ENCODE measurements at places on chromosomes 16 and 17.
A peak's percentile ranks its signal among the peaks of the same experiment; 100 is the strongest.

GRCh38 chr17:79529661-79530081 is 81.2 kb downstream of the RBFOX3 start:
- DNase-seq: no peak

- no peak for DNase-seq
Observed at GRCh38 chr17:10205549-10206185, 7.3 kb upstream of the GAS7 start.

- no peak for DNase-seq
Observed at GRCh38 chr17:10013365-10014112, 108.5 kb upstream of the RCVRN start.

GRCh38 chr16:58419241-58419990 is 27.1 kb downstream of the GINS3 start:
- no peak for DNase-seq

DNA sequence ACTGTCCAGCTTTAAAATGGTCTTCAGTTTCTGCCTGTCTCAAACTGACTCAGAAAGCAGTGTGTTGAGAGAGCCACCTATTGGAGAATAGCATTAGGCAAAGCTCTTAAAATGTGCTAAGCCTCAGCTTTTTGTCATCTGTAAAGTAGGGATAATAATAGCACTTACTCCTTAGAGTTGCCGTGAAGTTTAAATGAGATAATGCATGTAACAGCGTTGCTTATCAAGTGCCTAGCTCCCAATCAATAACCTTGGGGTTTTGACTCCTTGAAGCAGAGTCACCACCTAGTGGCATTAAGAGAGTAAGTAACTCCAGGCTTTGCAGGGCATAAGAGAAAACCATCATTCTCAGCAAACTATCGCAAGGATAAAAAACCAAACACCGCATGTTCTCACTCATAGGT is 163.3 kb downstream of the HS3ST2 start:
- DNase-seq: no peak

DNA sequence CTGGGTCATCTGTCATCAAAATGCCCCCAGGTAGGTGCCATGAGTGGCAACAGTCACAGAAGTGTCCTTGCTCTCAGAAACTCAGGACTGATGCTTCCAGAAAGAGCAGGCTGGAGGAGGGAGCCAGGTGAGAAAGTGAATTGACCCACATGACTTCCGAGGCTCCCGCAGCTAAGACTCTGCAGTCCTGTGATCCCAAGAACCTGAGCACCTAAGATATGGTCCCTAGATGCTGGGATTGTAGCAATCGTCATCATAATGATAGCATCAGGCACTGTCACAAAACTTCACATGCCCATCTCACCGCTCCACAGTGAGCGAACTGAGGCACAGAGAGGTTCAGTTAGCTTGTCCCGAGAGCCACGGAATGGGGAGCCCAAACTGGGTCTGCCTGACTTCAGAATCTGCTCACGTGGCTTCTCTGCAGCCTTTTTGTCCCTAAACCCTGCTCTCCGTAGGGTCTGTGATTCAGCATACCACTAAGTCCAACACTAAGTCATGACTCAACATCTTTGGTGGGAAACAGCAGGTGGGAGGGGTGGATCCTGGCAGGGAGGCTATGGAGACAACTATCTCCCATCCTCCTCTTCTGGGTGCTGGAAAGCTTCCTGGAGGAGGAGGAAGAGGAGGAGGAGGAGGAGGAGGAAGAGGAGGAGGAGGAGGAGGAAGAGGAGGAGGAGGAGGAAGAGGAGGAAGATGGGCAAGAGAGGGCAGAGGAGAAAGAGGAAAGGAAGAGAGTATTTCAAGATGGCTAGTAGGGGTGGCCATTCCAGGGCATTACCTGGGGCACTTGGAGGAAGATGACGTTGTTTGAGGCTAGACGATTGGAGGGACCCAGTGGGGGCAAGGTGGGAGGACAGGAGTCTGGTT is 55.5 kb upstream of the DLX4 start:
- DNase-seq: no peak

- no peak for DNase-seq
Observed at GRCh38 chr16:49724774-49725173, 131.1 kb downstream of the ZNF423 start.

- no peak for DNase-seq
Observed at GRCh38 chr17:75941442-75941819, 589 bp upstream of the FBF1 start.

- no peak for DNase-seq
Observed at GRCh38 chr16:79429381-79430190, 171.0 kb downstream of the MAF start.

- no peak for DNase-seq
Observed at GRCh38 chr16:67814567-67814966, 7.9 kb downstream of the TSNAXIP1 start.

- DNase-seq: no peak
Observed at GRCh38 chr17:30477774-30478115, 537 bp downstream of the GOSR1 start.

GRCh38 chr16:8888951-8889892 is 7.1 kb downstream of the LITAFD start:
- no peak for DNase-seq

DNA sequence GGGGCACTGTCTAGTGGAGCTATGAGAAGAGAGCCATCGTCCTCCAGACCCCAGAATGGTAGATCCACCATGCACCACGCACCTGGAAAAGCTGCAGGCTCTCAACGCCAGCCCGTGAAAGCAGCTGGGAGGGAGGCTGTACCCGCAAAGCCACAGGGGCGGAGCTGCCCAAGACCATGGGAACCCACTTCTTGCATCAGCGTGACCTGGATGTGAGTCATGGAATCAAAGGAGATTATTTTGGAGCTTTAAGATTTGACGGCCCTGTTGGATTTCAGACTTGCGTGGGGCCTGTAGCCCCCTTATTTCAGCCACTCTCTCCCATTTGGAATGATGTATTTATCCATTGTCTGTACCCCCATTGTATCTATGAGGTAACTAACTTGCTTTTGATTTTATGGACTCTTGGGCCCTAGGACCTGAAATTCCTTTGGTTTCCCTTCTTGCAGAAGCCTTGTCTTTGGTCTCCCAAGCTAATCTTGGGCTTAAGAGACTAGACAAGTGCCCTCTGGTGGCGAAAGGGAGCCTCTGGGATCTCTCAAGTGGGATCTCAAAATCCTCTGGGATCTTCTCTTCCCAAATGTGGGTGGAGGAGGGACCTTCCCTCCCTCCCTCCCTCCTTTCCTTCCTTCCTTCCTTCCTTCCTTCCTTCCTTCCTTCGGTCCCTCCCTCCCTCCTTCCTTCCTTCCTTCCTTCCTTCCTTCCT is 58.2 kb upstream of the HAPSTR1 start:
- no peak for DNase-seq

DNA sequence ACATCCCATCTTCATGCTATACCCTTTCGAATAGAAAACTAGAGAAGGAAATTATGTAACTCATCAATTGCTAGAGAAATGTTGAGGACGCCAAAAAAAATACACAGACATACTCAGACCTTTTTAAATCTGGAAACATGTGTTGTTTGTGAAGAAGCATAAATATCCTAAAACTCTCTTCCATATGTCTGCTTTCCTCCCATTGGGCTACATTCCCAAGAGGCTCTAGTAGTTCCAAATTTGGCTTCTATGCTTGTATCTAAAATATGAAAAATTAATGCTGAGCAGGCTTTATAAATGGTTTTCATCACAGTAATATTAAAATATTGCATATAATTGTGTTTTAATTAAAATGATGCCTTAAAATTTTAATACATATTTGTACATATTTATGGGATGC is 297.9 kb upstream of the PSMD7 start:
- no peak for DNase-seq

DNA sequence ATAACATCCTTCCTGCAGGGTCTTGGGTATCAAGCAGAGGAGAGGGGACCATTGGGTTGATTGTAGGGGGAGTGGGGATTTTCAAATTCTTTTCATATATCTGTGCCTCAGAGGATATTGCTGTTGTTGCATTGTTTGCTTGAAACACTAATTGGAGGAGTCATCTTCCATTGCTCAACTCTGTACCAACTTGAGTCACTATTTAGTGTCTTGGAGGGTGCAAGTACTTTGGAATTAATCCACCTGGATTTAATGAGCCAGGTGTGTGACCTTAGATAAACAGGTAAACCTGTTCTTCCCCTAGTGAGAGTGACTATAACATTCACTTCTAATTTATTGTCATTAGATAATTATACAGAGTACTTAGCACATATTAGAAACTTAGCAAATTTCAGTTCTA is 151.3 kb upstream of the CNTNAP4 start:
- no peak for DNase-seq

GRCh38 chr17:48247038-48247437 is 139.5 kb downstream of the SNX11 start:
- no peak for DNase-seq

- no peak for DNase-seq
Observed at GRCh38 chr17:77716289-77716926, 242.1 kb upstream of the TNRC6C start.

DNA sequence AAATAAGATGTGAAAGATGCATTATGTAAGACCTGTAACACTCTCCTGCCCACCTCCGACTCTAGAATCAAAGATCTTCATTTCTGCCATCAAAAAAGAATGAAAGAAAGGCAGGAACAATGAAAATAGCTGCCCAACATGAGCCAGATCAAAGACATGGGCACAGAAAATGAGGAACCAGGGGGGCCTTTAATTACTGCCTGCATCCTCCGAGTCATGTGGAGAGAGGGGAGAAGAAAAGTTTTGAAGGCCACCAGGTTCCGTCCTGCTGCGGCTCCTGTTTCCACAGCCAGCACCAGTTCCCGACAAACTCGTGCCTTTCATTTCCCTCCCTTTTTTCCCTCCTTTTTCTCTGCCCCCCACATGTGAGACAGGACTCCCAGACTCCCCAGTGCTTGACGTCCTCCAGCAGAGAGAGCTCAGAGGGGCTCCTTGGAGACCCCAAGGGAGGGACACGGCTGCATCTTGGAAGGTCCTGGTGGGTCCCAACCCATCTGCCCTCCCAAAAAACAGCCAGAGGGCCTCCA is 168.4 kb downstream of the ZNF423 start:
- no peak for DNase-seq

DNA sequence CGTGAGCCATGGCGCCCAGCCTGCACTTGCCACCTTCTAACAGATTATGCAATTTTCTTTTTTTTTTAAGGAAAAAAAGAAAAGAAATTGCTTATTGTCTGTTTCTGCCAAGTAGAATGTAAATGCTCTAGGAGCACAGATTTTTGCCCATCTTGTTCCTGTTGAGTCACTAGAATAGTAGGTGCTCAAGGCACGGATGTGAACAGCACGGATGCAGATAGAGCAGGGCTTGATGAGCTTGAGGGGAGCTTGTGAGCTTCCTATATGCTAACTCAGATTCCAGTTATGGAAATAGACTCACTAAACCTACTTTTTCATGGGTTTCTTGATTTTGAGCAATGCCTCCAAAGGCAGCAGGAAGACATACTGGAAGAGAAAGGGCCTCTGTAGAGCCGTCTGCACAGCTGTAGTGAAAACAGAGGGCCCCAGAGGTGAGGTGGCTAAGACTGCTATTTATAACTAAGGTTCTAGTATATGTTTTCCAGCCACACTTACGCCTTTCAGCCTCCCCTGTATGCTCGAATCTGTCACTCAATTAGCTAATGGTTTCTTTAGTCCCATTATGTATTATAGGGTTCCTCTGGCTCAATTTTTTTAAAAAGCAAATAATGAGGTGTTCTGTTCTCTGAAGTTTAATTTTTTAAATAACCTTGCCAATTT is 72.8 kb downstream of the WWP2 start:
- no peak for DNase-seq

DNA sequence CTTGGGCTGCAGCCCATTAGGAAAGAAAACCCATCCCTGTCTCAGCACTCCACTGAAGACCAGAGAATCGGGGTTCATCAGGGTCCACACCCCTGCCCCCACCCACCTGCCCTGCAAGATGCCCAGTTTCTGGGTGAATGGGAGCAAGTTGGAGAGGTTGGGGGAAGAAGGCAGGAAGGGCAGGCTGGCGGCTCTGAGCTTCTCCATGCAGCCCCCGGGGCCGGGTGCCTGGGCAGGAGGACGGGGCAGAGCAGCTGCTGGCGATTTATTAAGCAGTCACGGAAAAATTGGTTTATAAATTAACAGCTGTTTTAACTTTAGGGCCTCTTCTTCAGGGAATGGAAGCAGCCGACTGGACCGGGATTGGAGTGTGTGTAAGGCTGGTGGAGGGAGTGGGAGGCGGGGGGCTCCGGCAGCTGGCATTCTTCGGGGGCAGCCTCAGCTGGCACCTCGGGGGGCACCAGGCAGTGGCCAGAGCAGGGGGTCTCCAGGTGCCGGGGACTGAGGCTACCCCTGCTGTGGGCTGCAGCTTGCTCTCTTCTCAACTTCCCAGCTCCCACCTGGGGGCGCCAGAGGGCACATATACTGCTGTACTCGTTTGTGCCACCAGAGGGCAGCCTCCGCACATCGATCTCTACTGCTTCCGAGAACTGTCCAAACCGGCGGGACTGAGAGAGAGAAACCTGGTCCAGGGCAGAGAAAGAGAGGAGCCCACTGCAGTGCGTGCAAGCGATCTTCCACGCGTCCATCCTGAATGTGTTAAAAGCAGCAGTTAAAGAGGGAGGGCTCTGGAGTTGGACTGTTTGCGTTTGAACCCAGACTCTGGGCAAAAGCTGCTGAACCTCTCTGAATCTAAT is 5.0 kb upstream of the PPP1R1B start:
- peak; percentile 92 for DNase-seq

- no peak for DNase-seq
Observed at GRCh38 chr16:986411-986810, 4.8 kb downstream of the SOX8 start.

- no peak for DNase-seq
Observed at GRCh38 chr16:79758615-79759346, 158.2 kb upstream of the MAF start.

GRCh38 chr17:47267354-47267828 is 13.8 kb downstream of the ITGB3 start:
- DNase-seq: no peak

- no peak for DNase-seq
Observed at GRCh38 chr17:4587195-4587594, 2.9 kb downstream of the SMTNL2 start.

- no peak for DNase-seq
Observed at GRCh38 chr17:1593630-1593931, 31.0 kb upstream of the PITPNA start.

GRCh38 chr17:56930739-56931337 is 17.0 kb upstream of the TRIM25 start:
- DNase-seq: no peak

DNA sequence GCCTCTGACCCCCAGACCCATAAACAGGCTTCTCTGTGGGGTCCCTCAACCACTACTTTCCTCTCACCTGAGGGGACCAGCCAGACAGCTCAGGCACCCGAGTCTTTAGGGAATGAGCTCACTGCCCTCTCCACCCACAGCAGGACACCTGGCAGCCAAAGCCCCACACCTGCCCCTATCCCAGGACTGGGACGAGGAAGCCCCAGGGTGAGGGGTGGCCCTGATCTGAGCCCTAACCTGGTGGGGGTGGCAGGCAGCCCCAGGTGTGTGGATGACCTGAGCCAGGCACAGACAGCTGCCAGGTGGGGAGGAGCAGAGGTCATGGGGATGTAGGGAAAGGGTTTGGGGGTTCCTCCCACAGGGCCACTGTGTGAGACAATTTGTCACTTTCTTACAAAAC is 1.7 kb upstream of the TEX19 start:
- no peak for DNase-seq

Measured in activated T-helper 1 cell treated with anti-CD3 and anti-CD28 coated beads, Interleukin-2, amount 50 U/mL, for 16 hours (primary cell).